ENCODE measurements at places on chromosomes 16 and 17.

DNA sequence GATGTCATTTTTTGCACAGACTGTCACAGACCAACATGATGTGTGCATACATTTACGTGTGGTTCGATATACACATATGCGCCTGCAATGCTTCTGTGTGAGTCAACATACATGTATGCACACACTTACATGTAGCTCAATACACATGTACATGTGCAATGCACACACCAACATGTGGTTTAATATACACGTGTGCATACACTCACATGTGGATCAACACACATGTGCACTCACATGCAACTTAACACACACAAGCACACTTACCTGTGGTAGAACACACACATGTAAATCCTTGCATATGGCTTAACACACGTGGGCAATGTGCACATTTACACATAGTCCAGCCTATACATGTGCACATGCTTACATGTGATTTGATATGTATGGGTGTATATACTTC, 97.5 kb downstream of the CYLD start:
- DNase-seq = no peak

DNA sequence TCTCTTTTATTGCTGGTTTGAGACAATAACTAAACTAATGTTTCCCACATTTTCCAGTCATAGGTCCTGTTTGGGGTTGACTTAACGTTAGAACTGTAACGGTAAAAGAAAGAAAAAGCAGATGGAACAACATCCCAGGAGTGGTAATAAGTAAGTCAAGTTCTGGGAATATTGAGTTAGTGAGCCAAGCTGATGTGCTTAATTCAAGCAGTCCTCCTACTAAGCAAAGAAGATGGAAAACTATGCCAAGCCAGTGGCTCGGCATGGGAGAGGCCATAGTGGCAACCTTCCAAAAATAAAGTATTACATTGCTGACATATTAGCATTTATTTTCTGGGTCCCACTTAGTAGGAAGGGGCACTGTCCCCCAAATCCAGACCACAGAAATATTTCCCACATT, 161.7 kb upstream of the CDH5 start:
- no peak for DNase-seq

DNA sequence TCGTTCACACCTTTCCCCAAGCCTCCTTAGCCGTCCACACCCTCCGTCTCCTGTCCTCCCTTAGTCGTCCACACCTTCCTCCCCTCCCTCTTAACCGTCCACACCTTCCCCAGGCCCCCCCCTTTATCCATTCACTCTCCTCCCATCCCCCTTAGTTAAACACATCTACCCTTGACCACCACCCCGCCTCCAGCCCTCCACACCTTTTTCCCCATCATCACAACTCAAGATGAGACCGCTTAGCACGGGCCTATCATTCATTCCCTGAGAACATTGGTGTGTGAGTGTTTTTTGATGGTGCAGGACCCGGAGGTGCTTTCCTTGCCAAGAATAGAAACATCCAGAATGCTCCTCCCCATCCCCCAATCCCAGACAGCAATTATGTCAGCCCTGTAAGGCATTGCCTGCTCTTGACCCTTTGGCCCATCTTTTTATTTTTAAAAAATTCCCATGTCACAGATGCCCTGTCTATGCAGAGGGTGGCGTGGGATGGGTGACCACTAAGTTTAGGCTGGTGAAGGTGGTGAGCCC, 1.4 kb downstream of the TENT4B start:
- no peak for DNase-seq

GRCh38 chr17:33373273-33373672, 80.2 kb upstream of the ASIC2 start:
- DNase-seq = no peak

GRCh38 chr17:6639586-6640535, 650 bp downstream of the KIAA0753 start:
- no peak for DNase-seq

DNA sequence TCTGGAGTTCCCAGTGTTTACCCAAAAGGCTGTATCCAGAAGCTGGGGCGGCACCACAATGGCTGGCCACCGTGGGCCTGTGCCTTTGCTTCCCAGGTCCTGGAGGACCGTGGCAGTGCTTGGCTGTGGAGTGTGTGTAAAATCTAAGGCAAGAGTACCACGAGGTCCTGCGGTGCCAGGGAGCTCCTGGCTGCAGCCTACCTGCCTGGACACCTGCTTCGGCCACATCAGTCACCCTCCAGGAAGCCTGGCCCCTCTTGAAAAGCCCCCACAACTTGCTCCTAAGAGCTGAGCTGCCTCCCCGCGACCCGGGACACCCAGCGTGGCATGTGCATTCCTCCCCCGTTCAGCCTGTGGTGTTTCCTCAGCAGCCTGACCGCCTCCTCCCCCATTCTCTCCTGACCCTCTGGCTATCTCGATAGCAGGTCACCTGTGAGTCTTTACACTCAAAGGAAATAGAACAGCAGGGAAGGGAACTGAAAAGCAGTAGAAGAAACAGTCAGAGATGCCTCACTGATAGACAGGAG, 7.9 kb downstream of the TIMM22 start:
- peak; percentile 64 for DNase-seq

GRCh38 chr17:78353834-78354233, 6.0 kb downstream of the SOCS3 start:
- no peak for DNase-seq

- DNase-seq = no peak
Measured at GRCh38 chr17:55186937-55187770, 77.6 kb upstream of the HLF start.
